GM23338 (cell line): ENCODE measurements at places on chromosomes 3 and 15. TPM values are rescaled to one million over a fixed set of nuclear protein-coding genes. Genes with fewer than 3 reads are reported as not detected.
A peak's percentile ranks its signal among the peaks of the same experiment; 100 is the strongest.

IGSF11 gene
- total RNA-seq, result 1.8 and 3.3 TPM in 2 replicates

DNA sequence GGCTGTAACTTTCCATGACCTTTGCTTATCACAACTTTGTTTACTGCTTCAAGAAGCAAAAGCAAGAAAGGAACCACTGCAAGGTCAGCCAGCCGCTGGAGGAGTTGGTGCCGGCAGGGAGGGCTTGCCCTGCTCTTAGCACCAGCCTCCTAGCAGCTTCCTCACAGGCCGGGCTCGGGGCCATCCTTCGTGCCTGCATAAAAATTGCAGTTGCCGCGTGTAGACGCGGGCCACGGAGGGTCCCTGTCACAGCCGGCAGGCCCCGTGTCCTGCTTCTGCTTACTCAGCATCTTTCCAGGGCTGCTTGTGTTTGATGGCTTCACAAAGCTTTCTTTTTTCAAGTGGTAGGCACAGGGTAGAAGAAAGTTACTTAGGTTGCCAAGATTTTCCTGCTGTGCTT, 84.4 kb downstream of the PGPEP1L start:
- DNase-seq, result no peak

ADIPOQ gene
- total RNA-seq, result not detected in 2 replicates

DNA sequence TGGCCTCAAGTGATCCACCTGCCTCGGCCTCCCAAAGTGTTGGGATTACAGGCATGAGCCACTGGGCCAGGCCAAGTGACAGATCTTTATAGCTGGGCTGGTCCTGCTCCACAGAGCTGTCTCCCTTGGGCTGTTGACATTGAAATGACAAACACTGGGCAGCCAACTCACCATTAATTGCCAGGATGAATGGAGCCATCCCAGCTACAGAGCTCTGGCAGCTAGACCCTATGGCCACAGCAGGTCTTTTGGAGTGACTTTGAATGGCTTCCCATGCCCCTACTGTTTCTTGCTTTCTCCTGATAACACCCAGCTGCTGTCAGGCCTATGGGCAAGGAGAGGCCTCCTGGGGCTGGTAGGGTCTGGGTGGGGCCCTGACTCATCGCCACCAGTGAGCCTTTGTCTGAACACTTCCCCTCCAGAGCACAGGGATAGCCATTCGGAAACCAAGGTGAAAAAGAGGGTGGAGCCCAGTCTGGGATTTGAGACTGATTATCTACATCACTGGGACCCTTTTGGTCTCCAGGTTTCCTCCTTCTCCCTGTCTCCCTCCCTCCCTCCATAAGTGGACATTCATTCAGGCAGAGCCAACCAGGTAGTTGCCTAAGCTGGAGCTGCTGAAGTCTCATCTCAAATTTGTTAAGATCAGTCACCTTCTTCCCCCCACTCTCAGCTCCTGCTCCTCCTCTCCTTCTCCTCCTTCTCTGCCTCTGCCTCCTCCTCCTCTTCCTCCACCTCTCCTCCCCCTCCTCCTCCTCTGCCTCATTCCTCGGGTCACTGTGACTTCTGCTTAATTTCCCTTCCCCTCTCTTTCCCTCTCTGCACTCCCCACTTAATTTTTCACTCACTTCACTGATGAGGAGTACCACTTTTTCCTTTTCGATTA, 34.0 kb downstream of the BHLHE40 start:
- DNase-seq, result no peak

TMIE gene
- 0.16 and 1.2 TPM in 2 replicates for total RNA-seq

FBXL22 gene
- 0.19 TPM in 1 of 2 replicates, not detected in the other for total RNA-seq

DNA sequence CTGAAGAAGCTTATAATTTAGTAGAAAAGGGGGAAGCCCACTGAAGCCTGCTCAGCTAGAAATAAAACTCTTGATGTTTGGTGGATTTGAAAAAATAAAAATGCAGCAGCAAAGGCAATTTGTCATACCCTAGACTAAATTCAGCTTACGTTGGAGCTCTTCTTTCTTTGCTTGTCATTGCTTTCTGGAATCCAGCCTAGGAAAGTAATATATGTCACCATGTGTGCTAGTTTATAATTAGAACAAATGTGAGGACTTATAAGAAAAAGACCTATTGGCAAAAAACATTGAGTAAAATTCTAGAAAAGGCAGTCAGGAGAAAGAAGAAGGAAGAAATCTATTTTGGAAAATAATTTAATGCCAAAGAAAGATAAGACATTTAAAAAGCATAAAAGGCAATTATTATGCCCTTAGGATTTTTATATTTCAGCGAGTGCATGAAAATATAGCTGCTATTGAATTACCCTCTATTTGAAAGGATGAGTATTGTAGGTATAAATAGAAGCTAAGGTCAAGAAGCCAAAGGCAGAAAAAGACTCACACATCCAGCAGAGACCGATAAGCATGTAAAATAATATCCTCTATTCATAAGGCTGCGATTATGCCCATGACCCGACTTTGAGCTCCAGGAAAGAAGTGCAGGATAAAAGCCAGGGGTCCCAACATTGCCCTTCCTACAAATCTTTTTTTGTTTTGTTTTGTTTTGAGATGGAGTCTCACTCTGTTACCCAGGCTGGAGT, 10.6 kb upstream of the BTBD1 start:
- DNase-seq, result no peak

DNA sequence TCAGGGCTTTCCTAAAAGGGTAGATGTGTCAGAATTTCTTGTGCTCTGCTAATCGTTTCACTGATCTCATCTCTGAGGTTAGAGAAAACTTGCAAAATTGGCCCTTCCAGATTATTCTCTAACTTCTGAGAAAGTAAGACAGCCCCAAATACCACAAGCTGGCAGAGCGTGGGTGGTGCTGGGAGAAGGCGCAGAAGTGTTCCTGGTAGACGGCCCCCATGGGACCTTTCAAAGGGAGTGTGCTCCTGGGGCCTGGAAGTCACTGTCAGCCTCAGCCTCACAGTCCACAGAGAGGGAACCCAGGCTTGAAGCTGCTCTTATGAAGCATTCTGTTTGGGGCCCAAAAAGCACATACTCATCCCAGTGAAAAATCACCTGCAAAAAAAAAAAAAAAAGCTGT, 86.5 kb upstream of the PFN2 start:
- no peak for DNase-seq

DNA sequence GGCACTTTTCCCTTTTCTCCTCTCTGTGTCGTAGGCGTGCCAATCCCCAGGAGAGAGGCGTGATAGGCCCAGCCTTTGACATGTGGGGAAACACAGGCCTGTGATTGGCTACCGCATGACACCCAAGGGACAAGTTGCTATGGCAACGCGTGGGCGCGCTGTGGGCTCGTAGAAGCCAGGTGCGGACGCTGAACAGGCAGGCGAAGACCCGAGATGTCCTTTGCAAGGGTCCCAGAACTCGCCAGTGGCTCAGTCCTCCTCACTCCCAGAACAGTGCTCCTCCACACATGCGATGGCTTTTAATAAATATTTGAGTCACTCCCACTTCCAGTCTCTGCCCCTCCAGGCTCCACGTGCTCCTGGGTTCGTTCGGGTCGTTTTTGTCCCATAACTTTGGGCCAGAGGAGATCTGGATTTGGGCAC, 4.2 kb downstream of the SLC51B start:
- peak; percentile 98 for DNase-seq

PAQR9 gene
- total RNA-seq, result 2.0 and 2.3 TPM in 2 replicates
